ENCODE measurements at places on chromosomes 2 and 18.

GRCh38 chr2:128458505-128458904 lies 139.8 kb upstream of the HS6ST1 start:
- DNase-seq, result no peak

DNA sequence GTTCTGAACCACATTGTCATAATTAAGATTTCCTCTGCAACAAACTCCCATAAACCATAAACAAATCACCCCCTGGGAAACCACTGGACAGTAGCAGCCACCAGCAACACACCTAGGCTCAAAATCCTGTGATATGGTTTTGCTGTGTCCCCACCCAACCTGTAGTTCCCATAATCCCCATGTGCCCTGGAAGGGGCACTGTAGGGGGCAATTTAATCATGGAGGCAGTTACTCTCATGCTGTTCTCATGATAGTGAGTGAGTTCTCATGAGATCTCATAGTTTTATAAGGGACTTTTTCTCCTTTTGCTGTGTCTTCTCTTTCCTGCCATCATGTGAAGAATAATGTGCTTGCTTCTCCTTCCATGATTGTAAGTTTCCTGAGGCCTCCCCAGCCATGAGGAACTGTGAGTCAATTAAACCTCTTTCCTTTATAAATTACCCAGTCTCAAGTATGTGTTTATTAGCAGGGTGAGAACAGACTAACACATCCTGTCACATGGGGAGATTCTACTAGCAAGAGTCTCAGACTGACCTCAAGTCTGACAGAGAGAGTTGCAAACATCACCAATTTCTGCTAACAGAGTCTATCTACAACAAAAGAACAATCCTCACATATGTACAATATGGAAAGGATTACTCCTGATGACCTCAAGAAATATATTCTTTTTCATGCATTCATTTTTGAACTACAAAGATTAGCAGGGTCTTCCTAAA lies 182.6 kb downstream of the GRB14 start:
- no peak for DNase-seq

- no peak for DNase-seq
Observed at GRCh38 chr2:12203528-12203927, 457.1 kb downstream of the LPIN1 start.

- DNase-seq, result no peak
Observed at GRCh38 chr18:39558658-39559057, 1993.1 kb upstream of the CELF4 start.

DNA sequence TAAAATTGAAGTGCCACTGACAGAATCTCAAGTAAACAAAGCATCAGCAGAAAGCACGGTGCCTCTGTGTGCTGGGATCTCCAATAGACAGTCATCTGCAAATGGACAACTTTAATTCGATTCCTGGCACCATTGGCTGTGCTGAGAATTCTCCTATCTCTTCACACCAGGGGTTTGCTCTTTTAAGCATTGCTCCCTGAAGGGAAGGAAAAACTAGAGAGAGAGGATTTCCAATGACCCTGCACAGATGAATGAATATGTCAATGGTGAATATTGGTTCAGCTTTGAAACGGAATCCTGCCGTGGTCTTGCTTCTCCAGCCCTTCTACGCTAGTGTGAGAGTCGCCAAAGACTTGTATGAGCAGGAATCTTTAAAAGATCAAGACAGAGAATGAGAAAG lies 97.9 kb downstream of the FIGN start:
- no peak for DNase-seq

GRCh38 chr2:160687629-160688028 lies 194.0 kb upstream of the RBMS1 start:
- DNase-seq, result peak; percentile 31

GRCh38 chr2:79876430-79876829 lies 363.6 kb downstream of the CTNNA2 start:
- DNase-seq, result no peak

- DNase-seq, result no peak
Observed at GRCh38 chr2:216878072-216878471, 18.2 kb upstream of the TNP1 start.

GRCh38 chr18:48944634-48945033 lies 6.1 kb downstream of the SMAD7 start:
- DNase-seq, result no peak

- no peak for DNase-seq
Observed at GRCh38 chr2:219630770-219631405, 3.5 kb downstream of the SLC4A3 start.

DNA sequence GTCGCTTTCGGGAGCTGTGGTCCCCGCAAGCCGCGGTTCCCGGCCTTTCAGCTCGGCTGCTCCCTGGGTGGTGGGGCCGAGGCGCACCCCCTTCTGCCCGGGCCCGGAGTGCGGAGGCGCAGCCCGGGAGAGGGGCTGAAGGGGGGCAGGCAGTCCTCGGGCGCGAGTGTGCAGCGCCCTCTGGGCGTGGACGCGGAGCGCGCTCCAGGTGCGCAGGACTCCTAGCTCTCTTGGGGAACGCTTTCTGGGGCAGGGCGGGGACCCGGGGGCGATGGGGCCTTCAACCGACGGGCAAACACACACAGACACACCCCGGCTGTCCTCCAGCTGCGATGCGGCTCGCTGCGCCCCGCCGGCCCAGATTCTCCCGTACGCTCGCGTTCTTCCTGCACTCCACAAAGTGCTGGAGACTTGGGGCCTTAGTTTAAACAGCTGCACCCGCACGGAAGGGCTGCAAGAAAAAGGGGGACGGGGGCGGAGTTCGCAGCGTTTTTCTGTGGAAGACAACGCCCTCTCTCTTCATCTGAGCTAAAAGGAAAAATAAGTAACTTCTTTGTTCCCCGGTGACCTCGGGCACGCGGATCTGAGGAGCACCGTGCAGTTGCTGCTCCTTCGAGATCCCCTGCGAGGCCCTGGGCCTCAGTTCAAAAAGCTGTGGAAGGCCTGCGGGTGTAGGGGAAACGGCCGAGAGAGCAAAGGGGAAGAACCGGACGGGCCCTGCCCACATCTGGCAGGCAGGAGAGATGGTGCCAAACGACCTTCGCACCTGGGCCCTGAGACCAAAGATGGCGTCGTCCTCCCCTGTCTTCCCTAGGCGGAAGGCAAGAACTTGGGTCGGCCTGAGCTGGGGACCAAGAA lies 593 bp upstream of the SDC1 start:
- DNase-seq, result peak; percentile 58

GRCh38 chr2:143577489-143577888 lies 448.3 kb downstream of the ARHGAP15 start:
- no peak for DNase-seq

GRCh38 chr2:25443766-25444165 lies 102.0 kb upstream of the DNMT3A start:
- no peak for DNase-seq

DNA sequence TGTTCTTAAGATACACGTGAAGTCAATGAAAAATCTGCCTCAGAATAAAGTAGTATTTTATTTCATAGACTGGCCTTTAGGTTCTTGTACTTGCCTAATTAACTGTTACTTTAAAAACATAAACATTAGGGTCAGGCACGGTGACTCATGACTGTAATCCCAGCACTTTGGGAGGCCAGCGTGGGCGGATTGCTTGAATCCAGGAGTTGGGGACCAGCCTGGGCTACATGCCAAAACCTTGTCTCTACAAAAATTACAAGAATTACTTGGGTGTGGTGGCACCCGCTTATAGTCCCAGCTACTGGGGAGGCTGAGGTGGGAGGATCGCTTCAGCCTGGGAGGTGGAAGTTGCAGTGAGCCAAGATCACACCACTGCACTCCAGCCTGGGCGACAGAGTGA lies 16.0 kb upstream of the SNORC start:
- DNase-seq, result no peak

DNA sequence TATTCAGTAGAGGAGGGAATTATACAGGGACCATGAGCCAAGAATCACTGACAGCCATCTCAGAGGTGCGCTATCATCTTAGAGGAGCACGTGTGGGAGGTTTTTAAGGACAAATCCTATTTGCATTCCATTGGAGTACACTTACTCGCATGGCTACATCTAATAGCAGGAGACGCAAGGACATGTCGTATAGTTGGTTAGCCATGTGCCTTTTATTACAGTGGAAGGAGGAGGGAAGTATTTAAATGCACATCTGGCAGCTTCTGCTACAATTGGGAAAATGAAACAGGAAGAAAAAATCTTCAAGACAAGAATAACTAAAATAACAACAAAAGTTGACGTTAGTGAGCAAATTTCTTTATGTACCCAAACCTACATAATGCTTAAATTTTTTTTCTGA lies 86.5 kb upstream of the UGP2 start:
- no peak for DNase-seq
